Testis (tissue), 5 donors: ENCODE measurements at places on chromosomes 5 and 9. TPM values are rescaled to one million over a fixed set of nuclear protein-coding genes. Genes with fewer than 3 reads are reported as not detected.

GRCh38 chr9:130213911-130214761, 41.9 kb downstream of the NCS1 start:
- no peak for DNase-seq
- H3K4me3 ChIP-seq, result no peak overlapping the region
- H3K27ac ChIP-seq, result no peak overlapping the region
- H3K27me3 ChIP-seq, result no peaks in the 10 kb centered on the region
- no peaks in the 10 kb centered on the region for H3K4me1 ChIP-seq

- H3K27me3 ChIP-seq, result no peaks in the 10 kb centered on the region
- peak overlapping the region; percentile 26 for H3K27ac ChIP-seq
- H3K36me3 ChIP-seq, result no peaks in the 10 kb centered on the region
- H3K4me1 ChIP-seq, result peaks cover 12% of the 10 kb centered on the region
Observed at GRCh38 chr9:113626735-113627495, 163.4 kb downstream of the RGS3 start.

GRCh38 chr9:135533113-135533512, 11.9 kb downstream of the LCN1 start:
- H3K4me3 ChIP-seq, result no peak overlapping the region
- no peaks in the 10 kb centered on the region for H3K27me3 ChIP-seq
- no peaks in the 10 kb centered on the region for H3K36me3 ChIP-seq
- no peak overlapping the region for H3K27ac ChIP-seq
- DNase-seq, result no peak
- H3K4me1 ChIP-seq, result no peaks in the 10 kb centered on the region

- no peak overlapping the region for H3K4me3 ChIP-seq
- H3K36me3 ChIP-seq, result no peaks in the 10 kb centered on the region
- no peaks in the 10 kb centered on the region for H3K27me3 ChIP-seq
- H3K27ac ChIP-seq, result no peak overlapping the region
- DNase-seq, result peak; percentile 19
Observed at GRCh38 chr5:164119806-164120447, 614.5 kb downstream of the MAT2B start.

CDX1 gene
- 5.2 TPM for total RNA-seq

- no peaks in the 10 kb centered on the region for H3K27me3 ChIP-seq
- H3K4me1 ChIP-seq, result peaks cover 12% of the 10 kb centered on the region
- H3K36me3 ChIP-seq, result no peaks in the 10 kb centered on the region
- no peak overlapping the region for H3K27ac ChIP-seq
Observed at GRCh38 chr5:893137-893506, 438 bp downstream of the TRIP13 start.

- no peaks in the 10 kb centered on the region for H3K36me3 ChIP-seq
- H3K4me3 ChIP-seq, result no peak overlapping the region
- no peak for DNase-seq
Observed at GRCh38 chr9:128097543-128098296, 29.7 kb downstream of the SLC25A25 start.

GRCh38 chr5:126002222-126002897, 420.8 kb upstream of the GRAMD2B start:
- H3K4me1 ChIP-seq, result peaks cover 18% of the 10 kb centered on the region
- H3K4me3 ChIP-seq, result no peak overlapping the region
- peak; percentile 69 for DNase-seq
- no peaks in the 10 kb centered on the region for H3K27me3 ChIP-seq

GRCh38 chr9:91844701-91845291, 105.2 kb downstream of the ROR2 start:
- H3K36me3 ChIP-seq, result no peaks in the 10 kb centered on the region
- DNase-seq, result peak; percentile 10
- H3K4me3 ChIP-seq, result no peak overlapping the region
- no peaks in the 10 kb centered on the region for H3K27me3 ChIP-seq
- peaks cover 21% of the 10 kb centered on the region for H3K4me1 ChIP-seq

DNA sequence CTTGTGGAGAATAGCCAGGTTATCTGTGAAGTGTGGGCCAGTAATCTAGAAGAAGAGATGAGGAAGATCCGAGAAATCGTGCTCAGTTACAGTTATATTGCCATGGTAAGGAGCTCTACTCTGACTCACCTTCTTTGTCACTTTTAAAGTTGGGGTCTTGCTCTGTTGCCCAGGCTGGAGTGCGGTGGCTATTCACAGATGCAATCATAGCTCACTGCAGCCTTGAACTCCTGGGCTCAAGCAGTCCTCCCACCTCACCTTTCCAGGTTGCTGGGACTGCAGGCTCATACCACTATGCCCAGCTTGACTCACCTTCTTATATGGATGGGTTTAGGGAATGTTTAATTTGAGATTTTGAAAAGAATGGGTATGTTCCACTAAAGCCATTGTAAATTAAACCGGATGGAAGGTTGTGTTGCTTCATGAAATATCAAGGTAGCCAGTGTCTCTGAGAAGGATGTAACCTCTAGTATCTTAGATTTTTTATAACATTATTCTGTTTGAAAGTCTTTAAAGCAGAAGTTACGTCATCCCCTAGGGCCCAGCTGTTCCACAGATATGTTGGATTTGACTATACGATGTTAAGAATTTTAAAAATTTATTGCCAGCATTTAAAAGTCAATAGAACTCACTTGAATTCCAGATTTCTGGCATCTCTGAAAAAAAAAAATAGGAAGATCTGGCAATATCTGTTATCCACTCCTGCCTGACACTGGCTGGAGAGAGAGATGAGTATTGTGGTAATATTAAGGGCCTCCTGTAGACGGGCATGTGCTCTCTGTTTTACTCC, 5.1 kb downstream of the CNOT8 start:
- no peaks in the 10 kb centered on the region for H3K36me3 ChIP-seq
- DNase-seq, result no peak
- H3K4me3 ChIP-seq, result no peak overlapping the region

DNA sequence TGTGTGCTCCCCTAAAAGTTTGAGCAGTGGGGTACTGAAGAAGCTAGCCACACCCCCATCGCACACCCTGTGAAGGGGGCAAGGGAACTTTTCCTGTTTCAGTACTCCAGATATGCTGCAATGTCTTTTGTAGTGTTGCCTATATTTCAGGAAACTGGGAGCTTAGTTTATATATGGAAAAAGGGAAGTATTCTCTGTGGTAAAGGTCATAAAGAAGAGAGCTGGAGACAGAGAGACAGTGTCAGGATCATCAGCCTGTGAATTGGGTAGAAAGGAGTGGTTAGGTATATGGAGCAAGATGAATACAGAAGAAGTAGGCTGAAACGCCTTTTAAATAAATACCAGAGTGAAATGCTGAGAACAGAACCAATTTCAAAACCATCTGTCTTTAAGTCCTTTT, 82.2 kb upstream of the C9orf72 start:
- no peaks in the 10 kb centered on the region for H3K36me3 ChIP-seq
- H3K27me3 ChIP-seq, result no peaks in the 10 kb centered on the region
- H3K4me1 ChIP-seq, result no peaks in the 10 kb centered on the region
- H3K27ac ChIP-seq, result no peak overlapping the region

DNA sequence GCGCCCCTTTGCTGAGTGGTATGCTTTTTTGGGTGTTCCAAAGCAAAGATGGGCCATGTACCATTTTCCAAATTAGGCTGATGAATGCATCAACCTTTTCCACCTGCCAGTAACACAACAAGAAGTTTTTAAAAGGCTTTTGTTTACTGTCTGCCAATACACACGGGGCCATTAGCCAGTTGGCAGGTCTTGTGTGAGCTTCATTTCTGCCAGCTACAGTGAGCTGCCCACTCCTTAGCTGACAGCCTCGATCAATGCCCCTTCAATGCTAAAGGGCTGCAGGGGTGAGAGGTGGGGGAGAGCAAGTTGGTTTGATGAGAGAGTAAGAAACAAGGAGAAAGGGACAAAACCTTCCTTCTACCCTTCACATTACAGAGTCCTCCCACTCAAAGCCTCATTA, 128.7 kb downstream of the C5orf15 start:
- no peaks in the 10 kb centered on the region for H3K27me3 ChIP-seq
- no peak overlapping the region for H3K4me3 ChIP-seq
- H3K27ac ChIP-seq, result no peak overlapping the region
- peak; percentile 51 for DNase-seq
- H3K36me3 ChIP-seq, result no peaks in the 10 kb centered on the region

GRM6 gene
- 1.1 TPM for total RNA-seq

ELOVL7 gene
- total RNA-seq, result 2.4 TPM

DNA sequence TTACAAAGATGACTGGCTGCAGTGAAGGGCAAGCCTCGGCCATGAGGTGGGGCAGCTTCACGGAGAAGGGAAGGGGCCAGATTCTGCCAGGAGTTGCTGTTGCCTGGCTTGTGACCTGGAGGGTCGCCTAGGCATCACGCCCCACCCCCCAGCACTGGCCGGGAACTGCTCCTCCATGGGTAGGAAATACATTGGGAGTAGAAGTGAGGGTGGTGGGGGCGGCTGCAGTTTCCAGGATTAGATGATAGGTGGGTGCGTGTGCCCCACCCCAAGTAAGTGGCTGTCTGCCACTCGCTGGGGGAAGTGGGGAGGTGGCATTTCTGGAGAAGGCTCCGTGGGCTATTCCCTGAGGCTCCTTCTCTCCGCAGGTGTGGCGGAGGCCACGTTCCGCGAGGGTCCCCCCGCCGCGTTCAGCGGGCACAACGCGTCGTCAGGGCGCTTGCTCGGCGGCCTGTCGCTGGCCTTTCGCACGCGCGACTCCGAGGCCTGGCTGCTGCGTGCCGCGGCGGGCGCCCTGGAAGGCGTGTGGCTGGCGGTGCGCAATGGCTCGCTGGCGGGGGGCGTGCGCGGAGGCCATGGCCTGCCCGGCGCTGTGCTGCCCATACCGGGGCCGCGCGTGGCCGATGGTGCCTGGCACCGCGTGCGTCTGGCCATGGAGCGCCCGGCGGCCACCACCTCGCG, 16.9 kb downstream of the CRB2 start:
- H3K27me3 ChIP-seq, result no peaks in the 10 kb centered on the region
- no peak for DNase-seq
- H3K27ac ChIP-seq, result no peak overlapping the region
- H3K36me3 ChIP-seq, result no peaks in the 10 kb centered on the region
- H3K4me1 ChIP-seq, result no peaks in the 10 kb centered on the region

GRCh38 chr5:2817031-2817603, 65.6 kb upstream of the IRX2 start:
- DNase-seq, result no peak
- H3K4me1 ChIP-seq, result no peaks in the 10 kb centered on the region
- H3K27me3 ChIP-seq, result no peaks in the 10 kb centered on the region
- no peak overlapping the region for H3K4me3 ChIP-seq
- H3K36me3 ChIP-seq, result no peaks in the 10 kb centered on the region
- H3K27ac ChIP-seq, result no peak overlapping the region

GRCh38 chr5:119316086-119316485, 39.7 kb upstream of the TNFAIP8 start:
- peaks cover 3% of the 10 kb centered on the region for H3K4me1 ChIP-seq
- no peaks in the 10 kb centered on the region for H3K36me3 ChIP-seq
- no peak overlapping the region for H3K27ac ChIP-seq
- no peak overlapping the region for H3K4me3 ChIP-seq

- no peak overlapping the region for H3K4me3 ChIP-seq
- DNase-seq, result no peak
- H3K27me3 ChIP-seq, result no peaks in the 10 kb centered on the region
- no peak overlapping the region for H3K27ac ChIP-seq
Observed at GRCh38 chr5:178058321-178059012, 54.9 kb upstream of the N4BP3 start.

SNX18 gene
- total RNA-seq, result 99.7 TPM

IARS1 gene
- 112 TPM for total RNA-seq

GGTA1 gene
- 2.2 TPM for total RNA-seq

- H3K4me1 ChIP-seq, result peaks cover 5% of the 10 kb centered on the region
- peak; percentile 44 for DNase-seq
- no peaks in the 10 kb centered on the region for H3K36me3 ChIP-seq
- no peak overlapping the region for H3K27ac ChIP-seq
Observed at GRCh38 chr9:31542384-31543055, 841.9 kb upstream of the ACO1 start.
